ENCODE measurements at places on chromosomes 5 and 9.

GRCh38 chr5:75439276-75439675 is 72.2 kb downstream of the CERT1 start:
- DNase-seq, result no peak

DNA sequence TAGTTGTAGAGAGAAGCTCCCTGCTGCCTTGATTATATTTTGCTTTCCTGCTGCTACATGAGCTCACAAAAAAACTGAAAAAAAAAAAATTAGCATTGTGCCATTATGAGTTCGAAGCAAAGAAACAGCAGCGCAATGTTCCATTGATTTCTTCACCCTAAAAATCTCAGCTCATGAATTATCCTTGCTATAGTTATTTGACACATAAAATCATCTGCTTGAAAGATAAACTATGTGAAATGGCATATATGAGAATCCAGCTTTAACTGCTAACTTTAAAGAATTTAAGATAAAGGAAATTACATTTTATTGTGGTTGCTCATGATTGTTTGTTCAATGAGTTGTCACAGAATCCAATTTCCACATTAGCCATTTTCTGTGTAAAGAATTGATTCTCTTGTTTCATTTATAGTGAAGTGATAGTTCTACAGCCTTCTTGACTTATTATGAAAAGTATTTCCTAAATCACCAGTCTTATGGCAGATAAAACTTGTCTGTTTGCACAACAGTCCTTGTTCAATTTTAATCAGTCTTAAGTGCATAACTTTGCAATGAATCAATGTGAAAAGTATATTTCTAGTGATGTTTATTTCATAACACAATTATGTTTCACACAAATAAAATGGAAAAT is 1275.0 kb upstream of the CDH9 start:
- DNase-seq, result no peak

DNA sequence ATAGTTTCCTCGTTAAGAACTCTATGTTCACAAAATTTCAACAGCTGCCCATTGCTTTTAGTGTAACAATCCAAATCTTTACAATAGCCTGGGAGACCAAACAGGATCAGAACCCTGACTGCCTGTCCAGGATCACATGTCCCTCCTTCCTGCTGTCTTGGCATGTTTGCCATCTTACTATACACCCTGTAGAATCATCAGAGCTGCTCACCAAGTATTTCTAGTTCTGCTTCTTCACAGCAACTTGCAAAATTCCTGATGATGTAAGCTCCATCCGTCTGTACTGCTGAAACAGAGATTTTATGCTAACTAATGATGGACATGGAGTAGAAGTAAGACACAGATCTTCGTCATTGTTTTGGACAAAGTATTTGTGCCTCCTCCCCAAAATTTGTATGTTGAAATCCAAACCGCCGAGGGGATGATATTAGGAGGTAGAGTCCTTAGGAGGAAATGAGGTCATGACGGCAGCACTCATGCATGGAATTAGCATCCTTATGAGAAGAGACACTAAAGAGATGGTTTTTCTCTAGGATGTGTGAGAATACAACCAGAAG is 464.9 kb upstream of the BRINP1 start:
- no peak for DNase-seq

DNA sequence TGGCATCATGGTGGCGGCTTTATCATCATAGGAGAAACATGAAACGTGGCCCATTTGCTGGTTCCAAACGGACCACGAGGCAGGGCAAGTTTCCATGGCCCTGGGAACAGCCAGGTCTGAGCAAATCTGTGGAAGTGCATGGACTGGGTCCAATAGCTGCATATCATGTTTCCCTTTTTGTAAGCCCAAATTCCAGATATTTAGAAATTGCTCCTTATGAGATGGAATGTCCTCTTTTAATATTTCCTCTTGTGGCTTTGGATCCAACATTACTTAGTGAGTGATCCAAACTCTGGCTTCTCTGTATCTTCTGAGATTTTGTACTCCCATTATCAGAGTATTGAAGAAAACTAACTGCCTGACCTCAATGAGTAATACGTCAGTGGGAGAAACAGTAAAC is 79.8 kb upstream of the FBXL7 start:
- DNase-seq, result no peak

DNA sequence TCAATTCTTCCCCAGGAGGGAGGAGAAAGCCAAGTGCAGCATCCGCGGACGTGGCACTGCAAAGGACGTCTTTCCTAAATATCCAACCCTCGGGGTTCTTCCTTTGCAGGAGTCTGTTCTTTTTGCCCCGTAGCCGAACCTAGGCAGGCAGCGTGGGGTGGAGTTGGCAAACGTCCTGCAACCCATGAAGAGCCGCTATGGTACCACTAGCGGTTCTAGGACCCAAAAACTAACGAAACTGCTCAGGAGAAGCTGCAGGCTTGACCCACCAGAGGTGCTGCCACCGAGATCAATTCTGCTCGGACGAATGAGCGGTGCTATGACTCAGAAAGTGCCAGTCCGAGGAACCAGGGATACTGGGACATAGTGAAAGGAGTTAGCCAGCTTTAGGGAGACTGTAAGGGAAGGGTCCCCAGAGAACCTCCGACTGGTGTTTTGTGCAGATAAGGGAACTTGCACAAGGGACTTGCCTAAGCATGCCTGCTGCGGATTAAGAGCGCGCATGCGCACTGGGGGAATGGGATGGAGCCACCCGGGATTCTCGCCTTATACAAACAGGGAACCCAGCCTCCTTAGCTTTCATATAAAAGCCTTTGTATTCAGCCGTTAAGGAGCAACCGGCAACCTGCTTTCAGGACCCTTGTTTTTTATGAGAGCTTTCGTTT is 32.7 kb downstream of the ANXA2R start:
- DNase-seq, result peak; percentile 79

GRCh38 chr9:29637471-29638237 is 2064.4 kb upstream of the C9orf72 start:
- DNase-seq, result no peak

DNA sequence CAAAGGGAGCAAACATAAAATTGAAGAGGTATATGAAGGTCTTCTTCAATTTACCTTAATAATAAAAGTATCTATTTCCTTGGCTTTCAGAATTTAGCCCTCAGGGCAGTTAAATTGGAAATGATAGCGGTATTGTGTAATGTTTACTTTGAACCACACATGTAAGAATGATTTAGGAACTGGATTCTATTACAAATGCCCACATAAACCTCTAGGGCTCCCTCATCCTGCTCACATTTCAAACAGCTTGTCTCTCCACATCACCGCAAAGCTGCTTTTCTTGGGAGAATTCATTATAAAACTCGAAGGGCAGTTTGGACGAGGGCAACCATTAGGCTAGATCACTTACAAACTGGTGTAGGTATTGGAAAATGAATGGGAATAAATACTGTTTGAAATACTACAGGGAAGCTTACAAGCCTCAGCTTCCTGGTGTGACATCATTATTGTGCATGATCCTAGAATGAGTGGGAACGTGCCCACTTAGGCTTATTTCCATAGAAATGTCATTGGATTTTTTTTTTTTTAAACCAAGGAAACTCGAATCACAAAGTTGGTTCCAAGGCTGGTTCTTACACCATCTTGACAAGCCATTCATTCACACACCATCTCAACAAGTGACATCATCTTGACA is 47.3 kb downstream of the MTRR start:
- no peak for DNase-seq

GRCh38 chr9:115240676-115241075 is 122.7 kb upstream of the TNC start:
- DNase-seq, result no peak

GRCh38 chr5:175319199-175319598 is 124.8 kb downstream of the DRD1 start:
- no peak for DNase-seq

- peak; percentile 20 for DNase-seq
Measured at GRCh38 chr5:52693280-52693679, 94.4 kb upstream of the ITGA1 start.

DNA sequence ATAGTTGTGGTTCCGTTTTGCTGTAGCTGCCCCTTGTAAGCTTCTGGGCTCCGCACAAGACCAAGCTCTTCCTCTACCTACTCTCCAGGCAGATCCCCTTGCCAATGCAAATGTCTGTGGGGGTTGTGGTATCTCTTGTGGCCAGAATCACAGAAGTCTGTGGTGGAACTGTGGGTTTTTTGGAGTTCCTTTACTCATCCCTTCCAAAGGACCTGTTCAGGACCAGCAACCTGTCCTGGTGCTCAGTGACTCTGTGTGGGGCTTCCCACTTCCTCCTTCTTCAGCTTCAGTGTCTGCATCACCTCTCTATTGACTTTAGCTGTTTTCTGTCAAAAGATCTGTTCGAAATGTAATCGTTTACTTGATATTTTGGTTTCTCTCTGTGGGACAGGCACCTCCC is 441.3 kb upstream of the ADAMTSL1 start:
- DNase-seq, result no peak

- no peak for DNase-seq
Measured at GRCh38 chr9:89815061-89815902, 210.5 kb downstream of the GADD45G start.

DNA sequence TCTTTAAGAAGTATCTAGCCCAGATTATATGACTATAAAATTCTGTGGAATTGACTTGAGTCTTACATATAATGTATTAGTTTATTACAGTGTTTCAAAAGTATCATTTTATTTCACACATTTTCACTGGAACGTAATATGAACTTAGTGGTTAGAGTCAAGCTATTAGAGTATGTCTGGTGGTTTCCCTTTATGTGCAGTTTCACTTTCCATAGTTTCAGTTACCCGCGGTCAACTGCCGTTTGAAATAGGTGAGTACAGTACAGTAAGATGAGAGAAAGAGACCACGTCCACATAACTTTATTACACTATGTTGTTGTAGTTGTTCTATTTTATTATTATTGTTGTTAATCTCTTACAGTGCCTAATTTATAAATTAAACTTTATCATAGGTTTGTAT is 50.5 kb downstream of the COMMD10 start:
- DNase-seq, result peak; percentile 50

DNA sequence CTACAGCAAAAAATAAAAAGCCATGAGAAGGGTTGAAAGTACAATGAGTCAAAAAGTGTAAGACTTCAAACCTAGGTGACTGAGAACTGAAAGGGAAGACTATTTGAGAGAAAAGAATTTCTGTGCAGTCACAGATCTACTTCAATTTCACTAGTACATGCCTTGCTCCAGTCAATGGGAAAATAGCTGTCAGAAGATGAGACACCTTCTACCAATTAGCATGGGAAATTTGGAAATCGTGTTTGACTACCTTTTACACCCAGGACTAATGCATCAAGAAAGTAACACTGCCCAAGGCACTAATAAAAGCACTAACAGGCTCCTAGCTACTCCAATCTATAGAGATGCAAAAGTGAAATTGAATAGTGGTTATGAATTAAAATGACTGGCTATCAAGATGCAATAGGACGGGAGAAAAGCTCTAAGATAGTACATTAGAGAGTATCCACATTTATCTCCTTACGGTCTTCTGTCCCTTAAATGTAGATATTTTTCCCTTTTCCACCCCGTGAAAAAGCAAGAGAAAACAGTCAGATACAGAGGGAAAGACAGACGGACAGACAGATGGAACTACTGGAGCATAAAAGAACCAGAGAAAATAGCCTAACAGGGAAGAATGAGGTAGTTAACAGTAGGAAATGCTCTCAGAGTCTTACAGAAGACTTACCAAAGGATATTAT is 15.2 kb downstream of the ERP44 start:
- DNase-seq, result no peak

DNA sequence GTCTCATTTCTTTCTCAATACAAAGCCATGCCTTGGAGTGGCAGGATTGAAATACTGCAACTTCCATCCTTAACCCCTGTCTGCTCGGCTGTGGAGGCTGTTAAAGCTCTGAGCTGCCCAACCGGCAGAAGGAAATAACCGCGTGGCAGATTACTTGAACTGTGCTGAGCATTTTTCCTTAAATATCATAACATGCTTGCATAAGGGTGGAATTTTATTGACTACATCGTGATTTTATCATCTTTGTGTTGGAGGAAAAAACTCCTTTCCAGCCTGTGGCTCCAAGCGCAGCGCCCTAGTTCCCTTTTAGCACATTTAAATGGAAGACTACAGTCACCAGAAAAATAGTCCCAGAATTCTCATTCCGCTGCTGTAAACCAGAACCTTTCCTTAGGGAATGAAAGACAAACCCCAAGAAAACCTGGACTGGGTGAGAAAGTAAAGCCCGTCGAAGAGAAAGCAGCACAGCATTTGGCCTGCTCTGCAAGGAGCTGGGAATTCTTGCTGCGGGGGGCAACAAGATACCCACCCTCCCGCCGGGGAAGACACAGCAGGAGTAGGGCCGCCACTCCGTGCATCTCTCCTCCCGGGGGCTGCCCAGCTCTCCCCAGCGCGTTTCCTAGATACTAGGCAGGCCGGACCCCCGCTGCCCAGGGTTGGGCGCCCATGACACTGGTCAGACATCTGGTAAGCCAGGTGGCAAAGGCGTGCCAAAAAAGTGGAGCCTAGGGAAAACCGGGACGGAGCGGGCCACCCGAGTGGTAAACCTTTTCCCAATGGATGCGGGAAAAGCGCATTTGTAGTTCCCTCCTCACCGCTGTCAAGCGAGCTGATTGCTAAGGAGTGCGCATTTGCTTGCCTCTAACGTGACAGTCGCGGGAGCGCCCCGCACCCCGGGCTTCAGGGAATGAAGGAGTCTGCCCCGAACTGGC is 1.3 kb downstream of the SHC3 start:
- DNase-seq, result no peak

DNA sequence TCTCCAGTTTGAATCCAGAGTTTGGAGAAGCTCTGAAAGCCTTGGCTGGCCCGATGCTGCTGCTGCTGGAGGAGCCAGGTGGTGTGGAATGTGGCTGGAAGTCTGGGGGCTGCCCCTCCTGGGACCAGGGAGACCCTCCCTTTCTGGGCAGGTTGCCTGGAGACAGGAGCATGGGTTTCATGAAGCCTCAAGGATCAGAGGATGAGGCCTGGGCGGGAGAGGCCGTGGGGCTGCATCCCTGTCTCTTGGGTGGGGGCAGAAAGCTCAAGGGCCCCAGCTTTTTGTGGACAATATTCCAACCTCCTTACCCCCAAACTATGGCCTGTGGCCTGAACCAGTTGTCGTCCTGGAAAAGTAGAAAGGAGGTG is 10.1 kb downstream of the FGF18 start:
- DNase-seq, result no peak

- DNase-seq, result no peak
Measured at GRCh38 chr9:121634329-121635261, 16.8 kb upstream of the DAB2IP start.

DNA sequence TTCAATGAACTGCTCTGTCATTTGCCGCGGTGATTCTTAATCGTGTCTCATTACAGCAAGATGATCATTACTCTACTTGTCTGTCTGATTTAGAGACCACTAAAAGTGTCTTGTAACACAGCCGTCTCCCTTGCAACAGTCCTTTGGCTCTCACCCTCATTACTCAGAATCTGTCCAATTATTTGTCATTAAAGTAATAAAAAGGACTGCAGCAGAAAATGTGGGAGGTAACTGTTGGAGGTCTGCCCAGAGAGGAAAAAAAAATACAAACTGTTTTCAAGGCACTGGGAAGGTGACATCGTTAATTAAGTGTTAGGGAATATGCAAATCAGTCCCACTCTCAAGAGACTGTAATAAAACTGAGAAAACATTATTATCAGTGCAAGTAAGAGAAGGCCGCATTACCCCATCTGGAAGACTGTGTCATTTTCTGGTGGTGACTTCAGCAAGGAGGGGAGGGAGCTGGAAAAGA is 281.0 kb downstream of the RASEF start:
- no peak for DNase-seq

All from CD4-positive, alpha-beta T cell treated with Interleukin-4 for 4 hours (primary cell).